ENCODE measurements at places on chromosomes 1 and 21.
A peak's percentile ranks its signal among the peaks of the same experiment; 100 is the strongest.

- DNase-seq: no peak
Observed at GRCh38 chr1:55285834-55286233, 70.7 kb upstream of the USP24 start.

DNA sequence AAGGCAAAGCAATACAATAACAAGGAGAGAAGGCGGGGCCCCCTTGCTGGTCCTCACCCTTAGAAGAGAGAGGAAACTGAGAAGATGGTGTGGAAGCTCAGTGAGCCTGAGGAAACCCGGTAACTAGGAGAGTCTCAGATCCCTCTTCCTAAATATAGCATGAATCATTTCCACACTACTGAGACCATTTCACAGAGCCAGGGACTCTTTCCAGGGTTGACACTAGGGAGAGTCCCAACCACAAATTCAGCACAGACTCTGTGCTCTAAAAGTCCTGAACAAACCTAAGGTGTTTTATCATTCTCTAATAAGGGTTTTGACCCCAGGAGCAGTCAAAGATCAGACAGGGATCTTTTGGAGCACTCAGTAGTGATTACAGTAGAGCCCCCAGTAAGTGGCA is 647.7 kb downstream of the KCNT2 start:
- no peak for DNase-seq

- DNase-seq: no peak
Observed at GRCh38 chr1:99062192-99062591, 57.5 kb upstream of the PLPPR5 start.

- no peak for DNase-seq
Observed at GRCh38 chr1:192003295-192004077, 154.8 kb upstream of the RGS18 start.

DNA sequence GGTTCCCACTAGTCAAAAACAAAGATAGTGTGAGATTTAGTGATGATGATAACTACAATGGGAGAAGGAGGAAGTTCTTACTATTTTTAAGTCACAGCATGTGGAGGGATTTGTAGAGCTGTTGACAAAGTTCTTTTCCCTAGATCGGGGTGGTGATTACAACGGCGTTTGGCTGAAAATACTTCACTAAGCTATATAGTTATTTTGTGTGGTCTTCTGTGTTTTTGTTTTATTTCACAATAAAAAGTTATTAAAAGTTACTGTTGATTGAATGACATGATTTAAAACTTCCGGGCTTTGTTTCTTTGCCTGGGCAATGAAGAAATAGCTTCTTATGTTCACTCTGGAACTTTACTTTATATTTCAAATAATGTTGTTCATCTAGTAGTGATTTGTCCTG is 47.3 kb upstream of the SSX2IP start:
- no peak for DNase-seq

DNA sequence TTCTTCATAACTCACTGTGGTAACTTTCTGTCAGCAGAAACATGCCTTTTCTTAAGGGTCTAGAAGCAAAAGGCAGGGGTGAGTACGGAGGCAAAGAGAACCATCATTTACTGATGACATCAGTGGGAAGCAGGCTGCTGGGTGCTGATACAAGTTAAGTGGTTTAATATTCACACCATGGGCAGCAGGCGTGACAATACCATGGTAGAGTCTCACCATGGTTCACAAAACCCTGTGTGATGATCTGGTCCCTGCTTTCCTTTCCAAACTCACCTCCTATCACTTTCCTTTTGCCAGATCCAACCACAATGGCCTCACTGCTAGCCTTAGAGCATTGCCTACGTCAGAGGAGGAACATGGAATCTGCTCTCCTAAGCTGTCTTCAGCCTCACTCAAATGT is 8.7 kb downstream of the MAB21L3 start:
- DNase-seq: no peak

- DNase-seq: no peak
Observed at GRCh38 chr1:25772692-25773245, 27.2 kb upstream of the SELENON start.

DNA sequence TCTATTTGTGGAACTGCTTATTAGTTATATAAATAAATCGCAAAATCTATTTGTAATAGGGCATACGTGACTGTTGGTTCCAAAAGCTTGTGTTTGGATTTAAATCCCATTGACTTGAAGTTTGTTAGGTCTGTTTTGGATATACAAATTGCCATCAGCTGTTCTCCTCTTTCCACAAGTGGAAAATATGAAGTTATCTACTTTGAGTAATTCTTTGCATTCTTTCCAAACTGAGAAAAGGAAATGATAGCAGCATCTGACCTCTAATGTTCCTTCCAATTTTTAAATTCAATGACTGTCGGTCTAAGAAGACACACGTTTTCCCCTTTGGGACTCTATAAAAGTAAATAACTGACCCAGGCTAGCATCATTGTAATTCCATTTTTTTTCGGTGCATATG is 165.7 kb upstream of the SGIP1 start:
- DNase-seq: no peak

DNA sequence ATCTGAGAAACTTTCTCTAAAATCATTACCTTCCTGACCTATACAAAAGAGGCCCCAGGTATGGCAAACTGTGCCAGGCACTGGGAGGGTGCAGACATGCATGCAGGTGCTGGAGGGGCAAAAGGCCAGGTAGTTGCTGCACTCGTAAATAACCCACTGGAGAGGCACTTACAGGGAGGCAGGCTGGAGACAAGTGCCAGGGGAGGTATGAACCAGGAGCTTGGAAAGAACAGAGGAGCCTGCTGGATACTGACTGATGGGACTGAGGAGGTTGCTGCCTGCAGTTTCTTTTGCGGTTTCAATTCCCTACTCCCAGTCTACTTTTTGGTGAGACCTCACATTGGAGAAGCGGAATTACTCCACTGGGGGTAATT is 113.9 kb downstream of the DSCAM start:
- no peak for DNase-seq

DNA sequence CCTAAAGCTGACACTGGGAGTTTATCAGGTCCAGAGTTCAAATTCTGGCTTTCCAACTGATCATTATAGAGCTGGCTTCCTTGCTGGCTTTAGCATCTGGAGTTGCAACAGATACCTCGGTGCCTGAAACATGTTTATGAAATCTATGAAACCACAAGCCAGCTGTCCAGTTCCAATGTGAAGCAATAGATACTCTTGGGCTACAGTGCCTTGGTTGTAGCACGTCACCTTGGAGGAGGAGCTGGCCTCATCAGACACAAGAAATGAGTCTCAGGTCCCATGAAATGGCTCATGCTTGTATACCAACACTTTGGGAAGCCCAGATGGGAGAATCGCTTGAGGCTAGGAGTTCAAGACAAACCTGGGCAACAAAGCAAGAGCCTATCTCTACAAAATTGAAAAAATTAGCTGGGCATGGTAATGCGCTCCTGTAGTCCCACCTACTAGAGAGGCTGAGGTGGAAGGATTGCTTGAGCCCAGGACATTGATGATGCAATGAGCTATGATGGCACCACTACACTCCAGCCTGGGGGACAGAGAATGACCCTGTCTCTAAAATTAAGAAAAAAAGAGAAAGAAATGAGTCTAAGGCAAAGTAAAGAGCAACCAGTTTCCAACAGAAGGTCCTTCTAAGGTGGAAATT is 132.5 kb upstream of the ZNF648 start:
- no peak for DNase-seq

GRCh38 chr1:155910621-155911121 is 478 bp downstream of the RIT1 start:
- no peak for DNase-seq

- peak; percentile 34 for DNase-seq
Observed at GRCh38 chr1:2547210-2548067, 8.7 kb upstream of the TNFRSF14 start.

- DNase-seq: no peak
Observed at GRCh38 chr1:226002667-226003501, 3.7 kb upstream of the SDE2 start.

- DNase-seq: no peak
Observed at GRCh38 chr1:201562257-201562656, 23.3 kb downstream of the NAV1 start.

DNA sequence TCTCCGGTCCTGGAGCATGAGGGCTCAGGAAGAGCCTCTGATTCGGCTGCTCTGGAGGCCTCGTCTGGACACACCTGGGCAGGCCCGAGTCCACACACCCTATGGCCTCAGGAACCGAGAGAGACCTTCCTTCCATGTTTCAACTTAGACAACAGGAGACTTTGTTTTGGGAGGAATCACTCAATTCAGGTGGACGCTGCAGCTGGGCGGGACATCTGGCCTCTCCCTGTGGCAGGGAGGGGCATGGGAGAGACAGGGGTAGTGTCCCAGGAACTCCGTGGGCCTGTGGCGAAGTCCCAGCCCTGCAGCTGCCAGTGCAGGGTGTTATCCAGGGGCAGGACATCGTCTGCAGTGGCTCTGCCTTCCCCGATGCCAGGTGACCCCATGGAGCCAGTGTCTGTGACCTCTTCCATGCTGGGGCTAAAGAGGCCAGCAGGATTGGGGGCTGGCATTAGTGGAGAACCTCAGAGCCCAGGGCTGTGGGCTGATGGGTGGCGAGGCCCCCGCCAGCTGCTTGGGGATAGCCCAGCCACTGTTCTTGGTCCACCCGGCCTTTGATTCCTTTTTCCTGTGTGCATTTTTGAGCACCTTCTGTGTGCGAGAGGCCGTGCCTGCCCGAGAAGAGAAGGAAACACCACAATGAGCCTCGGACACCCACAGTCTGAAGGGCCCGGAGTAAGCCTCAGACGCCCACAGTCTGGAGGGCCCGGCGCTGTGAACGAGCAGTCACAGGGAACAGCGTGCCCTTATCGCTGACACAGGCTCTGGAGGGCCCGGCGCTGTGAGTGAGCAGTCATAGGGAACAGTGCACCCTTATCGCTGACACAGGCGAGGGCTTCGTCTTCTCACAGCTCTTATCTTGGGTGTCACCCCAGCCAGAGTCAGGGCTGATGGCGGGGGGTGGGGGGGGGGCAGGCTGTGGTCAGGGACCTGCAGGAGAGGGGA is 6.2 kb downstream of the COL18A1 start:
- DNase-seq: no peak

- no peak for DNase-seq
Observed at GRCh38 chr21:26941421-26941820, 25.5 kb downstream of the ADAMTS5 start.

GRCh38 chr1:94894630-94895029 is 32.3 kb downstream of the CNN3 start:
- DNase-seq: no peak

DNA sequence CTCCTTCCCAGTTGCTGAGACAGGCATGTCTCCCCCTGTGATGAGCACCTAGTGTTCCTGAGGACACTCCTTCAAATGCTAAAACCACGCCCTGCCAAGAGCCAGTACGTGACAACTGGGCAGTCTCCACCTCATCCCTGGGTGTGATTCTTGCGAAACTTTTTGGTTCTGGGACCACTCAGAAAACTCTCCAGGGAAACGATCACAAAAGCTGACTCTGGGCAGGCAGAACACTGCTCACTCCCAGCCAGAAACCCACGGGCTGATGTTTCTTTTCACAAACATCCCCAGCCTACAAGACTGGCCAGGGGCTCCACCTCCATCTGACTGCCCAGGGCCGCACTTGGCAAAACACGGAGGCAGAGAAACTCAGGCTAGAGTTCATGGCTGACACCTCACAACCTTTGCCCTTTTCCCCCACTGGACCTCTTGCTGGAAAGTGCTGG is 24.4 kb downstream of the DHRS3 start:
- no peak for DNase-seq
